ENCODE measurements at places on chromosomes 12 and 14.
A peak's percentile ranks its signal among the peaks of the same experiment; 100 is the strongest.

GRCh38 chr12:104303538-104304151, at the start of gene EID3:
Gene EID3, plus strand, starts transcription at chr12:104303739. Its CDS starts 196 bp downstream, at chr12:104303935.
- peak; percentile 85 for DNase-seq

GRCh38 chr14:22689199-22689598, 45.0 kb upstream of the OR6J1 start:
- DNase-seq: no peak

- DNase-seq: no peak
Measured at GRCh38 chr14:67411370-67411769, 595 bp downstream of the PLEK2 start.

DNA sequence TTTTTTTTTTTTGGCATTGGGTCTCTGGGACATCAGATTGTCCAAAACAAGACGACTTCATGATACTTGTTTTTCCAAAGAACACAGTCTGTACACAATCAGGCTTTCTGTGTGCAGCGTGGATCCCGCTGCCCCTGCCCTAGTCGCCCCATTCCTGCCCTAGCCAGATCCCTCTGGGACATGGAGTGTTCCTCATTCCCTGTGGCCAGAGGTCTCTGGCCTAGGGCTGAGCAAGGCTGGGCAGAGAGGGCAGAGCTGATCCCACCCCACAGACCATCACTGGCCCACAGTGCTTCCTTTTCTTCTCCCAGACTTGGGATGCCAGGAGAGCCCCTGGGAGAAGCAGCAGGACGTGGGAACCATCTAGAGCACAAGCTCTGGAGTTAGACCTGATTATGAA, 20.9 kb upstream of the EIF2B2 start:
- no peak for DNase-seq

DNA sequence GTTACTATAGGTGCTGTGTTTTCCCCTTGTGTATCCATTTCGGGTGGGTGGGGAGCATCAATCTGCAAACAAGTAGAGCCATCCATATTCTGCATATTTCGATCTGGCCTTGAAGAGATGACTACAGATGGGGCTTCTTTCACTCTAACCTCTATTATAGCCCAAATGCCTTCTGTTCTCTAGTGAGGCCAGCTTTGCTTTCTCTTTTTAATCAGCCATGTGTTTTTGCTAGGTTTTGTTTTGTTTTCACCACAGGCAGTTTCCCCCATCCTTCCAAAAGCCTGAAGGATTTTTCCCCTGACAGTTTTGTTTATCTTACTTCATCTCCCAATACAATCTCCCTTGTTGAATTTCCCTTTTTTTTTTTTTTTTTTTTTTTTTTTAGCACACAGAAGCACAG, 224.1 kb downstream of the BTG1 start:
- DNase-seq: no peak

- DNase-seq: no peak
Measured at GRCh38 chr12:52598966-52599365, 2.3 kb downstream of the KRT72 start.

DNA sequence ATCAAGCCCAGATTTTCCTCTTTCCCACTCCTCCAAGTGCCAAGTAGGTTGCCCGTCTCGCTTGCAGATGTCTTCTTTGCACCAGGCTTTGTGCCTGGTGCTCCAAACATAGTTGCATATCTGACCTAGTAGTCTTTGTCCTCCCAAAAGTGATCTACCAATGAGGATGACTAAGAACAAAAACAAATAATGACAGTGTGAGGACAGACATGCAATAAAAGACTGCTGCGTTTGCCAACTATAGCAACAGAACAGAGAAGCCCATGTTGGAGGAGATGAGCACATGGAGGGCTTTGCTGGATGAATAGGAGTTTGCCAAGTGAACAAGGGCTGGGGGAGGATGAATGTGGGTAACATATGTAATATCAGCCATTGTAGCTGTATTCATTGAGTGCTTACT, 15.6 kb downstream of the DTX1 start:
- DNase-seq: no peak

DNA sequence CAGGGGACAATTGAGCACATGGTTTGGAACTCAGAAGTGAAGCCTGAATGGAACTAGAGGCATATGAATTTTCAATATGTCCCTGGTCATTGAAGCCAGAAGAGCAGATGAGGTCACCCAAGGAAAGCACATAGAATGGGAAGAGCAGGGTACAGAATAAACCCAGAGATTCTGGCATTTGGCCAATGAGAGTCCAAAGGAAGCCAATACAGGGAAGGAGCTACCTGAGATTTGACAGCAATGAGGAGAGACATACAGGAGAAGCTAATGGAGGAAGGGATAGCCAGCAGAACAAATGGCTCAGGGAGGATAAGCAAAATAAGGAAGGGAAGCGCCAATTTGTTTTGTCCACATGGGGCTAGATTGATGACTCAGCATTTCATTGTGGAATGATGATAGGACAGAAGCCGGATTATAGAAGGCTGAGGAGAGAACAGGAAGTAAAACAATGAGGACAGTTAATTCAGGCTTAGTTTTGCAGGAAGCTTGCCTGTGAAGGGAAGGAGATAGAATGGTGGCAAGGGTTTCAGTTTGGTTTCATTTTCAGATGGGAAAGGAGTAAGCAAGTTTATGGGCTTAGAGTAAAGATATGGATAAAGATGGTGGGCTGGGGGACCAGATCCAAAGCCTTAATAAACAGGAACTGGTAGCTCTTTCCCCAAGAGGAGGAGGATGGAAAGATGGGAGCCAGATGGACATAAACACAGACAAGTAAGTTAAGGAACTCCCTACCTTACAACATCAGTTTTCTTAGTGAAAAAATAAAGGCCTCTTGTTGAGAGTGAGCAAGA, 3.2 kb upstream of the SPTSSA start:
- no peak for DNase-seq

- no peak for DNase-seq
Measured at GRCh38 chr12:42766754-42767153, 177.2 kb upstream of the PRICKLE1 start.

GRCh38 chr12:27777141-27777540, 2.9 kb upstream of the KLHL42 start:
- DNase-seq: no peak

GRCh38 chr12:92614502-92614901, 88.3 kb upstream of the PLEKHG7 start:
- DNase-seq: no peak

DNA sequence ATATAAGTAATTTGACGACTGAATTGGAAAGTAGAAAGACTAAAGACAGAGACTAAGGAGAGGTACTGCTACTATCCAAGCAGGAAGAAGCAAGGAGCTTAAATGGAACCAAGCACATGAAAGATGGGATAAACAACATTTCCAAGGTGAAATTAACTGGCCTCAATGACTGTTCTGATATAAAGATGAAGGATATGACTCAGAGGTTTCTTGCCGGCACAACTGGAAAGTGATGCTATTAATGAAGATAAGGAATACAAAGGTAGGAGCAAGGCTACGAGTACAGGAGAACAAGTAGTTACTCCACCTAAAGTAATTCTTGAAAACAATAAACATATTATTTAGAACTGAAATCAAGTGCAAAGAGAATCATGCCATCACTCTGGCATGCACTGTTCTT, 6.4 kb downstream of the SNX6 start:
- DNase-seq: no peak

GRCh38 chr12:93846936-93847516, 169.9 kb downstream of the CRADD start:
- DNase-seq: no peak

GRCh38 chr14:103198131-103199105, 75.2 kb downstream of the TNFAIP2 start:
- no peak for DNase-seq

DNA sequence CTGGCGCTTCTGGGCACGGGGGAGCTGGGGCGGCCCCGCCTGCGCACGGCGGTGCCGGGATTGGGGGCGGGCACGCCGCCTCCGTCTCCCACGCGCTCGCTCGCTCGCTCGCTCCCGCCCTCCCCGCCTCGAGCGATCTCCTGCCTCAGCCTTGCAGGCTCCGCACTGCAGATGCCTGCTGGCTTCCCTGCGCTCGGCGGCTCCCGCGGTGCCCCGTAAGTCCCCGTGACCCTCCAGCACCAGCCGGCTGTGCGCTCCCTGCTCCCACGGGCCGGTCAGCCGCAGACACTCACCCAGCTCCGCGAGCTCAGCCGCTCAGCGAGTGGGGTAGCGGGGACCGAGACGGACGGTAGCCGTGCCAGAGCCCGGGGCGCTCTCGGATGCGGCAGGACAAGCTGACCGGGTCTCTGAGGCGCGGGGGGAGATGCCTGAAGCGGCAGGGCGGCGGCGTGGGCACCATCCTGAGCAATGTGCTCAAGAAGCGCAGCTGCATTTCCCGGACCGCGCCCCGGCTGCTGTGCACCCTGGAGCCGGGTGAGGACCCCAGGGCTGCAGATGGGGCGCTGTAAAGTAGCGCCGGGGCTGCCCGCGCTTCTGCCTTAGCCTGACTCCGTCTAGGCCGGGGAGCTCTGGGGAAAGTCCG, at the start of gene TBC1D30:
TSS of gene TBC1D30 (plus strand) at position 148 of the 643 bp plus-strand sequence. CDS start at position 381, 233 bp downstream.
- DNase-seq: no peak

DNA sequence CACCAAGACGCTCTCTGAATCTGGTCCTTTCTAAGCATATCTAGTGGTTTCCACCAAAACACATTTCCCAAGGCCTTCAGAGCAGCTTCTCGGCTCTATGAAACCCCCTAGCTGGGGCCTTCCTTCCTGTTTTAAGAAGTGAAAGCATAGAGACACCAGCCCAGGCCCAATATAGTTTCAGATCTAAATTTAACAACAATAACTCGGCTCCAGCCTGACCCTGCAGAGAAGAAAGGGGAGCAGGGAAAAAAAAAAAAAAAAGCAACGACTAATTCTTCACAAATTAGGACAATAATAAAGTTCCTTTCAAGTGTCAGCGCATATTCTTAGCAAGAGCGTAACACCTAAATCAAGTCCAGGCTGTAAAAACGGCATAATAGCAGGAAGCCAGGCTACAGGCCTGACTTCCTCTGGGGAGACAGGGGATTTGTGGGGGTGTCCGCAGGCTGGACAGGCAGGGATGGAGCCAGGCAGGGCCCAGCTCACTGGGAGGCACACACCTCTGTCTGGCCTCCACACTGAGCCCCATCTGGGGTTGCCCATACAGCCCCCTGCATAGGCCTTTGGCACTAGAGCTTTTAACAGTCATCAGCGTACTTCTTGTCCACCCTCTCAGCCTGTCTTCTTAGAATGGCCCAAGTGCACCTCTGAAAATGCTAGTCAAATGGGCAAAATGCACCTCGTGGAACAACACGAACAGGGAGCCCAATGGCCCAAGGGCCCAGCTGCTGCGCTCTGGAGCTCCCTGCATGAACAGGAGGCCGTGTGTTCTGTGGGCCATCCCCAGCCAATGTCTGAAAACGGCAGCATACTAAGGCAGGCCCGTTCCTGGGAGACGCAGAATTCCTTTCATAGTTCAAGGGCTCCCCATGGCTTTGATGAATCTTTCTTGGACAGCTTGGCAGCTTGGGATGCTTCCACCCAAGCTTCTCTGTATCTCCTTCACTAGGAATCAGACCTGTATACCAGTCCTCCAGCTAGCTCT, 772.9 kb downstream of the MED13L start:
- no peak for DNase-seq

DNA sequence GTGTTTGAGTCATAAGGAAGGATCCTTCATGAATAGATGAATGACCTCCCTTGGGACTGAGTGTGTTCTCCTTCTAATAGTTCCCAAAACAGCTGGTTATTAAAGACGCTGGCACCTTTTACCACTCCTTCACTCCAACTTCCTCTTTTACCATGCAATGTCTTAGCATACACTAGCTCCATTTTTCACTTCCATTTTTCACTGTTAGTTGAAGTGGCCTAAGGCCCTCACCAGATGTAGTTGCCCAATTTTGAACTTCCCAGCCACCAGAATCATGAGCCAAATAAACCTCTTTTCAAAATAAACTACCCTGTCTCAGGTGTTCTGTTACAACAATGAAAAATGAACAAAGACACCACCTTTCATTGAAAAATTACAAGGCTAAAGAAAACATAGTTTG, 64.7 kb downstream of the GPR65 start:
- DNase-seq: no peak

DNA sequence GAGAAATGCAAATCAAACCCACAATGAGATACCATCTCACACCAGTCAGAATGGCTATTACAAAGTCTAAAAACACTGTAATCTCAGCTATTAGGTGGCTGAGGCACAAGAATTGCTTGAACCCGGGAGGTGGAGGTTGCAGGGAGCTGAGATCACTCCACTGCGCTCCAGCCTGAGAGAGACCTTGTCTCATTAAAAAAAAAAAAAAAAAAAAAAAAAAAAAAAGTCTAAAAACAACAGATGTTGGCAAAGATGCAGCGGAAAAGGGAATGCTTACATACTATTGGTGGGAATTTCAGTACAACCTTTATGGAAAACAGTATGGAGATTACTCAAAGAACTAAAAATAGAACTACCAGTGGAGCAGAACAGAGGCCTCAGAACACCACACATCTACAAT, 19.0 kb upstream of the ATF7 start:
- no peak for DNase-seq

GRCh38 chr12:116092776-116093175, 184.7 kb downstream of the MED13L start:
- no peak for DNase-seq

GRCh38 chr12:114888448-114888847, 204.5 kb upstream of the TBX3 start:
- no peak for DNase-seq

DNA sequence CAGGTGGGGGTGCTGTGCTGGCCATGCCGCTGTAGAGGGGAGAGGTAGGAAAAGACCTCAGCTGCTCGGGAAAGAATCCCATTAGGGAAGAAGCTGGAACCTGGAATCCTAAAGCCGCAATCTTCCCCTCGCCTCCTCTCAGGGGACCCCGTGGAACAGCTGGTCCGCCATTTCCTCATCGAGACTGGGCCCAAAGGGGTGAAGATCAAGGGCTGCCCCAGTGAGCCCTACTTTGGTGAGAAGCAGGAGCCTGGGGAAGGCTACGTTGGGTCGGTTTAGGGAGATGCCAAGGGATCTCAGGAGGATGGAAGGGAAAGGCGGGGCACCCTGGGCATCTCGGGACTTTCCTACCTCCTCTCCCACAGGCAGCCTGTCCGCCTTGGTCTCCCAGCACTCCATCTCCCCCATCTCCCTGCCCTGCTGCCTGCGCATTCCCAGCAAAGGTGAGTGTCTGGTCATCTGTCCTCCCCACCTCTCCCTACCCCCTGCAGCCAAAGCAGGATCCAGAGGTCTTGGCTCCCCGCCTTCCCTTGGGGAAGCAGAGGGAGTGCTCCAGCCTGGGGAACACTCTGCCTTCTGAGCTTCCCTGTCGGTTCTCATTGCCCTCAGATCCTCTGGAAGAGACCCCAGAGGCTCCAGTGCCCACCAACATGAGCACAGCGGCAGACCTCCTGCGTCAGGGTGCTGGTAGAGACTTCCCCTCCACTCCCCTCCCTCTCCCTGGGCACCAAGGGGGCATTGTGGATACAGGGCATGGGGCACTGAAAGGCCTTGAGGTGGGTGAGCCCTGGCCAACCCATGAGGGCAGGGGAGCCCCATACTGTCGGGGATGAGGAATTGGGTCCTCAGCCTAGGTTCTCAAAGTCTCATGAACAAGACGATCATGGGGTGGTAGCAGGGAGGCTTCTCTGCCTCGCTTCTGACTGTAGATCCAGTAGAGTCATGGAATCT, 12.4 kb downstream of the TNS2 start:
- DNase-seq: no peak

- DNase-seq: no peak
Measured at GRCh38 chr14:58307597-58308316, 9.4 kb downstream of the ARID4A start.

Data from T-helper 22 cell (primary cell).